ENCODE measurements at places on chromosomes 6 and 20. TPM values are rescaled to one million over a fixed set of nuclear protein-coding genes. Genes with fewer than 3 reads are reported as not detected.

The ZSCAN31 gene
- 1.9 TPM for polyA plus RNA-seq

The SCRT2 gene
- polyA plus RNA-seq, result not detected

The FILIP1 gene
- 0.03 TPM for polyA plus RNA-seq

The MAFB gene
- polyA plus RNA-seq, result 0.05 TPM

DNA sequence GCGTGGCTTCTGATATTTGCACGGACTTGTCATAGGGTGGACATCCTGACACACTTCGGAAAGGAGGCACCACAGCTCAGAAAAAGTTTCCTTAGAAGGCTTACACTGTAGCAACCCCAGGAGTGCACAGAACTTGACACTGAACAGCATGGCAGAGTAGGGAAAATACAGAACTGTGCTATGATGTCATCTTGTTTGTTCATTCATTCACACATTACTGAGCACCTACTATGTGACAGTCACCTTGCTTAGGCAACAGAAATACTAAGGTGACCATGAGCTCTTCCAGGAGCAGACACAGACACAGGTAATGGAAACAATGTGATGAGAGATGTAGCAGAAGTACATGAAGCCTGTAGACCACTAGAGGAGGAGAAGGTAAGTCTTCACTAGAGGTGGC, 2.5 kb upstream of the PIGT start:
- DNase-seq, result no peak

GRCh38 chr6:79100304-79100703, 22.2 kb upstream of the PHIP start:
- no peak for DNase-seq

- no peak for DNase-seq
Observed at GRCh38 chr6:159961528-159961927, 7.4 kb upstream of the IGF2R start.

GRCh38 chr20:19995220-19995863, 21.8 kb upstream of the NAA20 start:
- peak; percentile 60 for DNase-seq

All from SK-N-SH (cell line).